ENCODE measurements at places on chromosomes 11 and 22. TPM values are rescaled to one million over a fixed set of nuclear protein-coding genes. Genes with fewer than 3 reads are reported as not detected.

- peak; percentile 1 for DNase-seq
- no peaks in the 10 kb centered on the region for H3K36me3 ChIP-seq
- H3K4me3 ChIP-seq: no peak overlapping the region
- no peaks in the 10 kb centered on the region for H3K27me3 ChIP-seq
Measured at GRCh38 chr22:48318173-48318572, 1509.5 kb downstream of the BRD1 start.

DNA sequence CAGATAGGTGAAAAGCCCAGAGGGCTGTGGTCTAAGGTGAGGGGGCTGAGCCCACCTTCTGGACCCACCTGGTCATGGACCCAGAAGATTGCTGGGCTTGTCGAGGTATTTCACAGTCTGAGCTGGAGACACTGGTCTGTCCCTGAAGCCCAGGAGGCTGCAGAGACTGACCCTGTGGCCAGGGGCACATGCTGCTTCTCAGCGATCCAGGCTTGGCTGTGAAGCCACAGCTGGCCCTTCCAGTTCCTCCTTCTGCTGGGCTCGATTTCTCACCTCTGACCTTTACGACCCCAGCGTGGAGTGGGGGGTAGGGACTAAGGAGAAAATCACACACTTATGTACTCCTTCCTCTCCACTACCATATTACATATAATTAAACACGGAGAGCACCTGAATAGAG lies 88.5 kb downstream of the NECTIN1 start:
- H3K4me3 ChIP-seq: no peak overlapping the region
- H3K27ac ChIP-seq: no peak overlapping the region
- no peaks in the 10 kb centered on the region for H3K36me3 ChIP-seq
- H3K27me3 ChIP-seq: no peaks in the 10 kb centered on the region
- DNase-seq: no peak

GRCh38 chr22:44248926-44249325 lies 63.8 kb downstream of the SHISAL1 start:
- H3K27me3 ChIP-seq: no peaks in the 10 kb centered on the region
- no peak overlapping the region for H3K4me3 ChIP-seq
- no peaks in the 10 kb centered on the region for H3K36me3 ChIP-seq
- no peak for DNase-seq
- no peak overlapping the region for H3K27ac ChIP-seq

DNA sequence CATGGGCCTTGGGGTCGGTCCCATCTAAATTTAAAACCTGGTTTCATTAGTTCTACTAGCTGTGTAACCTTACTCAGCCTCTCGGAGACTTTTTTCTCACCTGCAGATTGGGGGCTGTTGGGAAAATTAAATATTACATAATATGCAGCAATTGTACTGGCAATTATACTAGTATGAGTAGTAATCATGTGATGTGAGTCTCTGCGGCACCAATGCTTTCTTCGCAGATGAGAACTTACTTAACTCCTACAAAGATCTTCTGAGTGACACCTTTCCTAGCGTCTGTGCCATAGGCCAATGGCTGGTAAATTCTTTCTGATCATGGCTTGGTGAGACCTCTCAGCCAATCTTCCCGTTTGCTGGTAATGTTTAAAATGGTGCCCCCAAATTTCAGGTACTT lies 391.3 kb downstream of the NXPE2 start:
- H3K4me3 ChIP-seq: no peak overlapping the region
- H3K27me3 ChIP-seq: no peaks in the 10 kb centered on the region
- no peak overlapping the region for H3K27ac ChIP-seq
- no peaks in the 10 kb centered on the region for H3K36me3 ChIP-seq

- no peaks in the 10 kb centered on the region for H3K36me3 ChIP-seq
- no peak overlapping the region for H3K27ac ChIP-seq
- H3K4me3 ChIP-seq: no peak overlapping the region
- H3K4me1 ChIP-seq: no peaks in the 10 kb centered on the region
Measured at GRCh38 chr11:122309262-122309925, 193.4 kb upstream of the BLID start.

DNA sequence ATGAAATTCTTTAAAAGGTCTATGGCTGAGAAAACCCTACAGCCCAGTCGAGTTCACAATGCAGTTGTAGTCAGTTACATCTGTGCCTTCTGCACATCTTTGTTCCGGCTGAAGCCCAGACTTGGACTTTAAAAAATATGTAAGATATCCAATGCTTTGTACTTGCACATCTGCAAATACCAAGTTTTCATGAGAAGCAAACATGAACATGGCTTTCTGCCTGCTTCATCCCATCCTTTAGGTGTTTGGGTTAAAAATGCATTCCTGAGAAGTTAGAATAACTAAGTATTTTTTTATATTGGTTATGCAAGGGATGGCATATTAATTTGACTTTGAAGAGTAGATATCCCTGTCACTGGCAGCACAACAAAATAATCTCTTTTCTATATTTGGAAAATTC lies 528.4 kb downstream of the METTL15 start:
- H3K36me3 ChIP-seq: no peaks in the 10 kb centered on the region
- H3K4me1 ChIP-seq: no peaks in the 10 kb centered on the region
- H3K27me3 ChIP-seq: no peaks in the 10 kb centered on the region
- H3K4me3 ChIP-seq: no peak overlapping the region
- DNase-seq: no peak
- no peak overlapping the region for H3K27ac ChIP-seq

IGSF22 gene
- 1.0 TPM for total RNA-seq

DNA sequence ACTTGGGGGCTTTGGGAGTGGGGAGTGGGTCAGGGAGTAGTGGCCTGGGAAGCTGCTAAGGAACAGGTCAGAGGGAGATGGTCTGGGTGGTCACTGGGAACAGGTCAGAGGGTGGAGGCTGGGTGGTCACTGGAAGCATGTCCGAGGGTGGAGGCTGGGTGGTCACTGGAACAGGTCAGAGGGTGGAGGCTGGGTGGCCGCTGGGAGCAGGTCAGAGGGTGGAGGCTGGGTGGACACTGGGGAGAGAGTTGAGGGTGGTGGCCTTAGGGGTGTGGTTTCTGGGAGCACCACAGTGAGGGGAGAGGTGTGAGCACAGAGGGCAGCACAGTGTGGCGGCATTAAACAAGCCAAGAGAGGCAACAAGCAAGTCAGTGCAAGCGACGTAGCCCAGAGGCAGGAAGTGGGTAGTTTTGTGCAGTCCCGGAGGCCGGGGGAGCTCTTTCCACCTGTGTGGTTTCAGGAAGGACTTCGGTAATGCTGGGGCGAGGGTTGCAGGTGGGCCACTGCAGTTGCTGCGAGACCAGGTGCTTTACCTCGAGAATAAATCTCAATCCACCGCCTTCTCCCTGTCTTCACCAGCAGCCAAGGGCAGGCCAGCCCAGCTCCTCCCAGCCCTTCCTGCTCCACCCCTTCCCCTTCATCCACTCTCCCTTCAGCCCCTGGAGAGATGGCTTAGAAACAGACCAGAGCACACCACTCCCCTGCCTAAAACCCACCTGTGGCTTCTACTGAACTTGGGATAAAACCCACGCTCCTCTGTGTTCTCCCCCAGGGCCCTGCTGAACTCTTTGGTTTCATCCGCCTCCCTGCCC lies 3.2 kb upstream of the CACNA1I start:
- no peak overlapping the region for H3K4me3 ChIP-seq
- no peak for DNase-seq
- no peaks in the 10 kb centered on the region for H3K4me1 ChIP-seq
- no peaks in the 10 kb centered on the region for H3K36me3 ChIP-seq
- H3K27me3 ChIP-seq: no peaks in the 10 kb centered on the region

DNA sequence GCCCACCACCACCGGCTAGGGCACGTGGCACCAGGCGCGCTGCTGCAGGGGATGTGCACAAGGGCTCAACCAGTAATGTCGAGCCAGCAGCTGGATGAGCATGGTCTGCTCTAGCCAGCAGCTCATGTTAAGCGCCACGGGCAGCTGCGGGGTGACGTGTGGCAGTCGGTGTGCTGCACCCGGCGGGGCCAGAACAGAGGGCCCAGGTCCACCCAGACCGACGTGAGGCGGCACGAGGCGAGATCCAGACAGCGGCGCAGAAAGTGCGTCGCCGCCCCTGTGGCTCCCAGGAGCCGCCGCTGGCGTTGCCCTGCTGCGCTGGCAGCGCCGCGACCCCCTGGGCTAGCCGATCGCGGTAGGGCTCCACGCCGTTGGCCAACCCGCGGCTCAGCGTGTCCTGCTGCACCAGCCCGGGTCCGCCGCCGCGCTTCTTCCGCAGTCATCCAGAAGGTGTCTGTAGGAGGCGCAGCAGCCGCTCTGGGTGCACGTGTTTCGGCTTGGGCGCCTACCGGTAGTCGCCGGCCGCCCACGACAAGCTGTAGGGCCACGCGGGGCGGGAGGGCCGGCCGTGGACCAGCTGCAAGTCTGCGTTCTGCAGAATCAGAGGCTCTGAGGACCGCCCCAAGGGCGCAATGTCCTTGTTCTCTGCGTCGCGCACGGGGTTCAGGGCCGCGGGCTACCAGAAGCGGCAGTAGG lies 4.6 kb upstream of the GALR3 start:
- peak; percentile 44 for DNase-seq
- H3K27ac ChIP-seq: no peak overlapping the region
- H3K36me3 ChIP-seq: no peaks in the 10 kb centered on the region
- H3K4me1 ChIP-seq: no peaks in the 10 kb centered on the region

OR2AT4 gene
- not detected for total RNA-seq

SLC16A8 gene
- total RNA-seq: not detected

DNA sequence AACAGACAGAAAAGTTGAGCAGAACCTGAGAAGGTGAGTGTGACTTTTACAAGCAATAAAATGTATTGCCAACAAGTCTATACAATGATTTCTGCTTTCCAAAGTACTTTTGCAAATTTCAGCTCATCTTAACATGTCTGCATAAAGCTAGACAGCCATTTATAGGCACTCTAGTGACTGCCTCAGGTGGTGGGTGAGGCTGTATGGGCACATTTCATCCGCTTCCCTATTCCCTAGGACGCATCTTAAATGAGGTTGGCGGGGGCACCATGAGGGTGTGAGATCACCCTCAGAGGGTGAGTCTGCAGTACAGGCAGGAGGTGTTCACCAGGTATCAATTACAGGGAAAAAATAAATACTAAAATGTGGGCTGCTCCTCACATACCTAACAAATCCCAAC lies 110.1 kb downstream of the ETS1 start:
- no peak for DNase-seq
- H3K36me3 ChIP-seq: no peaks in the 10 kb centered on the region
- H3K4me3 ChIP-seq: no peak overlapping the region
- H3K4me1 ChIP-seq: peaks cover 10% of the 10 kb centered on the region

MTMR3 gene
- 68.9 TPM for total RNA-seq

NCF4 gene
- 6.1 TPM for total RNA-seq

GRCh38 chr11:122204206-122204605 lies 88.2 kb upstream of the BLID start:
- no peak overlapping the region for H3K27ac ChIP-seq
- DNase-seq: no peak
- H3K27me3 ChIP-seq: no peaks in the 10 kb centered on the region

OR5P2 gene
- not detected for total RNA-seq
